ENCODE measurements at places on chromosomes 7 and 10.

GRCh38 chr7:38542156-38542555 lies 89.0 kb downstream of the AMPH start:
- no peak for DNase-seq

DNA sequence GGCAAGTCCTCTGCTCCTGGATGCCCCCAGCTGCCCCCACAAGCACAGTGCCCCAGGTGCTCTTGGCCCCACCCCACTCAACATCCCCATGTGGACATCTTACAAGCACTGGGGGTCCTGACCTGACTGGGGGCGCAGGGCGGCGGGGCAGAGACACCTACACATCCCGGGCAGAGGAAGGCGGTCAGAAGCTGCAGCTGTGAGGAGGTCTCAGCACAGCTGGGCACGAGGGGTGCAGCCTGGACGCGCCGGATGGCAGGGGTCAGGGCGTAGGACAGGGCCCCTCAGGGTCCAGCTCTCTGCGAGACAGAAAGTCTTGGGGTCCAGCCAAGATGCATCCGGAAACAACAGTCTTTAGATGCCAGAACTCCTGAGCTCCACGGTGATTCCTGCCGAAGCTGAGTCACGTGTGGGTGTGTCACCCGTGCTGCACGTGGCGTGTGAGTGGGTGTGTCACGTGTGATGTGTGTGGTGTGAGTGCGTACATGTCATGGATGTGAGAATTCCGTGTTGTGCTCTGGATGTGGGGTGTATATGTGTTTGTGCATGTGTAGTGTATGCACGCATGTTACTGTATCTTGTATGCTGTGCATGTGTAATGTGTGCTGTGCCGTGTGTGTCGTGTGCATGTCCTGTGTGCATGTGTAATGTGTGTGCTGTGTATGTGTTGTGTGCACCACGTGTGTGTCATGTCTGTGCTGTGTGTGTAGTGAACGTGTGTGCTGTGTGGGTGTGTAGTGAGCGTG lies 5.1 kb downstream of the VENTX start:
- peak; percentile 79 for DNase-seq

DNA sequence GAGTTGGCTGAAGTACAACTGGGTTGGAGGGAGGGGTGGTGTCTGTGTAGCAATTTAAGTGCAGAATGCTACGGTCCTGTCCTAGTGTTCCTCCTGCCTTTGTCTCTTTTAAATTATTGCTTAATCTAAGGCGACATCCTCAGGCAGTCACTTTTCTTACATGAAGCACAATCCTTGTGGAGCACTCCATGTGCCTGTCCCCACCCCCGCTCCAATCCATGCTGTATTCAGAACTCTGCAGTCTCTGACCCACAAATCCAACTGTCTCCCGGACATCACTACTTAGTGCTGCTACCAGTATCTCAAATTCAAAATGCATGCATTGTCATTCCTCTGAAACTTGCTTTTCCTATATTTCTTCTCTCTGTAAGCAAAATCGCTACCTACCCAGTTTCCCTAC lies 91.4 kb upstream of the FAM133B start:
- no peak for DNase-seq

- no peak for DNase-seq
Measured at GRCh38 chr7:32206987-32207386, 136.8 kb upstream of the PDE1C start.

GRCh38 chr10:66833861-66834260 lies 92.0 kb upstream of the LRRTM3 start:
- no peak for DNase-seq

DNA sequence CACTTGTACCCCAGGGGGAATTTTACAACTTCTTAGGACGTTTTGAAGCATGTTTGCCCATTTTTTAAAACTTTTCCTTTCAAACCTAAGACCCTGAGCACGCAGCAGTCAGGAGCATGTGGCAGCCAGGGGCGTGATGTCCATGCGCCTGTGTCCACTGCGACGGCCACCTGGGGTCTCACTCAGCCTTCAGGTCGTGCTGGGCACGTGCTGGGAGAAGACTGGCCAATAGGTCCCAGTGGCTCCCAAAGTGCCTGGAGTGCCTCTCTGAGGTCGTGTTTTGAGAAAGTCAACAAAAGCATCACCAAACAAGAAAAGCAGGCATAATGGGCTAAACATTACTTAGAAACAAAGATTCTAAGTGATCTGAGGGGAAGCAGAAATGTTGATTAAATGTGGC lies 14.8 kb downstream of the LRRC27 start:
- DNase-seq, result no peak

GRCh38 chr10:122567056-122567660 lies 6.6 kb downstream of the DMBT1 start:
- no peak for DNase-seq

All from upper lobe of left lung (tissue), 6 donors.